ENCODE measurements at places on chromosomes 5 and 9.

GRCh38 chr9:69431203-69431602, 106.2 kb downstream of the ENTREP1 start:
- no peak for ATAC-seq

- no peak for ATAC-seq
Observed at GRCh38 chr9:70494221-70494620, 79.8 kb upstream of the KLF9 start.

GRCh38 chr5:122076669-122077365, 1.2 kb downstream of the LOX start:
- ATAC-seq: peak; percentile 46

- ATAC-seq: no peak
Observed at GRCh38 chr5:91379246-91379913, 3.7 kb downstream of the ARRDC3 start.

- no peak for ATAC-seq
Observed at GRCh38 chr5:156949424-156949823, 13.6 kb downstream of the TIMD4 start.

- ATAC-seq: no peak
Observed at GRCh38 chr5:143796753-143797152, 15.2 kb upstream of the HMHB1 start.

DNA sequence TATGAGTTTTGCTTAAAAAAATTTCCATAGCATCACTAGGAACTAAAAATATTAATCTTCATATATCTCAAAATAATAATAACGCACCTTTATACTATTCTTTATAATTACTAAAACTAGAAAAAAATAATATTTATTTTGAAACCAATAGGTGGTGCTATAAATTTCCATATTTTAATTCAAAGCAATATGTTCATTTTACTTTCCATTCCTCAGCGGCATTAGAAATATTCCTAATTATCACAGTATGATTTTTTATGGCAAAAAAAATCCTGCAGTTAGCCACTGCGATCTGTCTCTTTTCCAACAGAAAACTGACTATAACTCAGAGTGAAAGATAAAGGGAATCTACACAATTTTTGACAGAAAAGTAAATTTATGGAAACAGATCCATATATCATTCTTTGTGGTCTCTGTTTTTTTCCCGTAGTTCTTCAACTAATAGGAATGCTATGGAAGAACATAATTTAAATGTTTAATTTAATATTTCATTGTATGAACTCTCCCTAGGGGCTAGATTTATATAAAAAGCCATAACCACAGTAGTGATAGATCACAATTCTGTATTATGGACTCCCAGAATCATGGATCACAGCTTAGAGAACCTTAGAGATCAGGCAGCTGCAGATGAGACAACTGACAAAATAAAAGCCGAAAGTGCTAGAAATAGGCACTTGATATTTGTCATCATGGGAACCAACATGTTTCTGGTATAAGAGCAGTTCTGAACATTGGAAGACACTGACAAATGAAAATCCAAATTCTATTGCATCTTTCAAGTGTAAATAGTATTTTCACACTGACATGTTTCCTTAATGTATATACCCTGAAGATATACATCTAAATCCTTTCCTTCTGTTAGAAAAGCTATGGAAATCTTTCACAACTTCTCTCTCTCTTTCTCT, 167.7 kb upstream of the MPDZ start:
- no peak for ATAC-seq

DNA sequence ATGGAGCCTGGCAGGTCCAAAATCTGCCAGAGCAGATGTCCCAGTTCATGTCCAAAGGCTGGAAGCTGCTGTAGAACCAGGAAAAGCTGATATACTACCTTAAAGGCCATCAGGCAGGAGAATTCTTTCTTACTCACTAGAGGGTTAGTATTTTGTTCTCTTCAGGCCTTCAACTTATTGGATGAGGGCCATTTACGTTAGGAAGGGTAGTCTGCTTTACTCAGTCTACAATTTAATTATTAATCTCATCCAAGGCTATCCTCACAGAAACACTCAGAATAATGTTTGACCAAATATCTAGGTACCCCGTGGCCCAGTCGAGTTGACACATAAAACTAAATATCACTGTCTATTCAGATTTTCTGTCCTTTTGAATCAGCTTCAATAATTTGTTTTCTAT, 437.4 kb downstream of the TLE4 start:
- no peak for ATAC-seq

GRCh38 chr5:116970318-116970717, 395.7 kb upstream of the SEMA6A start:
- no peak for ATAC-seq

DNA sequence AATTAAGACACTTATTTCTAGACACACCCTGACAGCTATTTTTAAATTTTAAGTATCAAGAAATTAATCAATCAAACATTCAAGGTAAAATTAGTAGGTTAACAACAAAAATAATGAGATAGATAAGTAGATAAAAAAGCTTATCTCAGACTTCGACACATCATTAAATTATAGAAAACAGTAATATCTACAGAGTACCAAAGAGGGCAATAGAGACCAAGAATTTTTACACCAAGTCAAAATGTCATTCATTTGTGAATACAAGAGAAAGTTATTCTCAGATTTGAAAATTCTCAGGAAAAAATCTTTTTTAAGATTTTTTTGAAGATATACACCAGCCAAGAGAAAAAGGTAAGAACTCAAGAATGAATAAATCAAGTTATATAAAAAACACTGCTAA, 445.6 kb downstream of the ACTL7B start:
- ATAC-seq: no peak

DNA sequence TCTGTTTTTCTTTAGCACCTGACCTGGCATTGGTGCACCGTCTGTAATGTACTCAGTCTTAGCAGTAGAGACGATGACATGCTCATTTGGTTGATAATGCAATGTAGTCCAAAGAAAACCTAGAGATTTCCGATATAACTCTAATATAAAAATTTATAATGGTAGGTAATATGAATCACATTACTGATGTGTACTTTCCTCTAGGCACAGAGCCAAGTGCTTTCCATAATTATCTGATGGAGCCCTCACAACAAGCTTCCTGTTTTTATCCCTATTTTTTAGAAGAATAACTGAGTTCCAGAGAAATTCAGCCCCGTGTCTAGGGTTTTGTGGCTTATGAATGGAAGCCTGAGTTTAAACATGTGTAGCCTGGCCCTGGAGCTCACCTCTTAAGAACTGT, 53.7 kb downstream of the KDM4C start:
- ATAC-seq: no peak

DNA sequence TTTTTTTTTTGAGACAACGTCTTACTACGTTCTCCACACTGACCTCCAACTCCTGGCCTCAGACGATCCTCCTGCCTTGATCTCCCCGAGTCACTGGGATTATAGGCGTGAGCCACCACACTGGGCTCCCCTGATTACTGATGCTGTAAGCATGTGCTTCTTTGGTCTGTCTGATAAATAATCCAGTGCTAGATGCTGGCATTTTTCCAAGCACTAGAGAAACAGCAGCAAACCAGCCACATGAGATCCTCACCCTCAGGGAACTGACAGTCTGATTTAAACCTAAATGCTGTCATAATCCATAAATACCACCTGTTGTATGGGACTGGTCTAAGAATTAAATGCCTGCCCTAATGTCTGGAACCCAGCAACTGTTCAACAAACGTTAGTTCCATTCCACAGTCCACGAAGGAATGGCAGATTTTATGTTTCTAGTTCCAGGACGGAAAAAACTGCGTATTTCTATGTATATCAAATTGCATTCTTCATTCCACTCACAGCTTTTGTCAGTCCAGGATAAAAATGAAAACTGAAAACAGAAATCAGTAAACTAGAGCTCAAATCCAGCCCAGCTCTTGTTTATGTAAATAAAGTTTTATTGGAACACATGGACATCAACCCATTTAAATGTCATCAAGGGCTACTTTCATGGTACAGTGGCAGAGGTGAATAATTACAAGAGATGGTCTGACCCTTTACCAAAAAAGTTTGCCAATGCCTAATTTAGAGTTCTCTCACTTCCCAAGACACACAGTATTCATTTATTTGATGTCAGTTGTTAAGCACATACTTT, 20.1 kb downstream of the SLC35D2 start:
- no peak for ATAC-seq

GRCh38 chr9:127754099-127755060, 19.3 kb upstream of the TOR2A start:
- no peak for ATAC-seq

Data from activated T-helper 17 cell treated with anti-CD3 and anti-CD28 coated beads, Interleukin-2, amount 50 U/mL, for 72 hours (primary cell).